ENCODE measurements at places on chromosomes 2 and 18.

GRCh38 chr2:97691166-97691565, 21.7 kb downstream of the C2orf92 start:
- DNase-seq: no peak

DNA sequence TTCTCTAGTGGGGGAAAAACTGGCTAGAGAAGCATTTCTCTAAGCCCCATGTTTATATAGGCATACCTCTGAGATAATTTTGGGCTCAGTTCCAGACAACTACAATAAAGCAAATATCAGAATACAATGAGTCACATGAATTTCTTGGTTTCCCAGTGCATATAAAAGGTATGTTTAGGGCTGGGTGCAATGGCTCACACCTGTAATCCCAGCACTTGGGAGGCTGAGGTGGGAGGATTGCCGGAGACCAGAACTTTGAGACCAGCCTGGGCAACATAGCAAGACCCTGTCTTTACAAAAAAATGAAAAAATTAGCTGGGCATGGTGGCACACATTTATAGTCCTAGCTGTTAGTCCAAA, 22.2 kb downstream of the TSN start:
- DNase-seq: no peak

- DNase-seq: no peak
Observed at GRCh38 chr18:7325126-7325430, 94.2 kb downstream of the LRRC30 start.

GRCh38 chr2:231489990-231490389, 25.7 kb upstream of the NCL start:
- peak; percentile 54 for DNase-seq

- DNase-seq: no peak
Observed at GRCh38 chr2:221060376-221060775, 511.7 kb downstream of the EPHA4 start.

DNA sequence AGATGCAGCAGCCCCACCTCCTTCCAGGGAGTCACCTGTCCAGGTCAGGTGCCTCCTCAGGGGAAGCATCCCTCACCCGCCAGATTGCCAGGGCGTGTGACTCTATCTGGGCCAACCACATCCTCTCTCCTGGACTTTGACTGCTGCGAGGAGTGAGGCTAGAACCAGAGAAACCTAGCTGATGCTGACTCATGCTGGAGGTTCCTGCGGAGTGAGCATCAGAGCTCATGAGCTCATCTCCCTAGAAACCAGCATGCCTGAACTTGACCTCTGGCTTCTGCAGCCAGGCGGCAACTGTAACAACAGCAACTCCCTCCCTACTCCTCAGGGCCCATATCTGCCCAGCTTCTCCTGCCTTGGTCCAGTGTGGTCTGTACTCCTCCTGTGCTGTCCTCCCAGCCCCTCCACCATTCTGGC, 28.3 kb upstream of the NT5DC4 start:
- DNase-seq: peak; percentile 74

GRCh38 chr2:172555272-172555521, 693 bp upstream of the PDK1 start:
- DNase-seq: no peak

- no peak for DNase-seq
Observed at GRCh38 chr2:240717681-240718581, 26.3 kb downstream of the AQP12A start.
